Stimulated activated naive CD8-positive, alpha-beta T cell treated with anti-CD3 and anti-CD28 coated beads, Interleukin-15, amount 100 ng/mL, for 72 hours (primary cell): ENCODE measurements at places on chromosomes 3 and 15.

- no peak for DNase-seq
These were observed 150.2 kb upstream of the MLF1 start for GRCh38 chr3:158420654-158421396.

DNA sequence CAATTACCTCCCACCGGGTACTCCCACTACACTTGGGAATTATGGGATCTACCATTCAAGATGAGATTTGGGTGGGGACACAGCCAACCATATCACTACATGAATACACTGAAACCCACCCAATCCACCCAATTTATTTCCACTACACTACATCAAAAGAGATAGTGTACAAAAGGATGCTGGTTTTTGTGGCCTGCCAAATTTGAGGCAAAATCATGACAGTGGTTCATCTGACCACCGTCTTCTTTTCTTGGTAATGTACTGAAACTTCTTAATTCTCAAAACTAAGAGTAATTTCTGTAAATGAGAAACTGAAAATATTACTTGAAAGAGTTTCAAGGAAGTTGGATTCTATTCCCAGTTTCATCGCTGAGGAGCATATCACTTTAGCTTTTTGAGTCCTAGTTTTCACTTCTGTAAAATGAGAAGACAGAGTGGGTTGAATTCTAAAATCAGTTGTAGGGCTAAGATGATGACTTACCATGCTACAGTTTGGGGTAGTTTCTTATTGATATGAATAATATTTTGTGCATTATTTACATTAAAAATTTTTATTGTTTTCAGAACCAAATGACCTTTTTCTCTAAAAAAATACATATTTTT, 360.4 kb upstream of the CNTN6 start:
- DNase-seq = no peak

- no peak for DNase-seq
These were observed 128.5 kb downstream of the RBMS3 start for GRCh38 chr3:29409409-29409808.

DNA sequence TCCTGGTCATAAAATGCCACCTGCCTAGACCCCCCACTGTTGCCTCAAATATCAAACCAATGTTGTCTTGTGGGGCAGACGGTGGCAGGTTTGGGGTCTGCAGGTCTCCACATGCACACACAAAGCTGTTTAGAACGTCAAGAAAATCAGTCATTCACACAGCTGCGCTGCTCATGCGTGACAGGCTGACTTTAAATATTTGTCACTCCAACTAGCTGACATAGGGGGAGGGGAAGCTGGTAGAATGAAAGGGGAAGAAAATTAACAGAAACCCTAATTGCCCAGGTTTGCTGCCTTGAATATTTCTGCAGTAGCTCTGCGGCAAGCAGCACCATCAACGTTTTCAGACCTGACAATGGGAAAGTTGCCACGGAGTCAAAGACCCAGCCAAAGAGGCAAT, 201.8 kb downstream of the ABHD5 start:
- DNase-seq = no peak

DNA sequence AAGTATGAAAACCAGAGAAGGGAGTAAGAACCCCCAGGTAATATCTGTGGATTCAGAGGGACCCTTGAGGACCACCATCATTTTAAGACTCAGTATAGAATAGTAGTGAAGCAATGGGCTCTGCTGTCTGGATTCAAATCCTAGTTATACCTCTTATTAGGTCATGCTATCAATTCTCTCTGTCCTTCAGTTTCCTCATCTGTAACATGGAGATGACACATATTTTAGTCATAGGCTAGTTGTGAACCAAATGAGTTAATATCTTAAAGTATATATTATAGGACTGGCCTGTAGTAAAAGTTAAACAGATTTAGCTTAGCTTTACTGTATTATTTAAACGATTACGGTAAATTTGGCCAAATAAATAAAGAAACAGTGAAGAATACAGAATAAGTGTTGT, 177.3 kb upstream of the GOLIM4 start:
- no peak for DNase-seq

- DNase-seq = no peak
These were observed 97.7 kb upstream of the PRR20G start for GRCh38 chr3:127385540-127385870.

GRCh38 chr15:98530570-98530969, 117.8 kb upstream of the IGF1R start:
- no peak for DNase-seq

GRCh38 chr3:976006-976405, 116.8 kb upstream of the CNTN6 start:
- no peak for DNase-seq

DNA sequence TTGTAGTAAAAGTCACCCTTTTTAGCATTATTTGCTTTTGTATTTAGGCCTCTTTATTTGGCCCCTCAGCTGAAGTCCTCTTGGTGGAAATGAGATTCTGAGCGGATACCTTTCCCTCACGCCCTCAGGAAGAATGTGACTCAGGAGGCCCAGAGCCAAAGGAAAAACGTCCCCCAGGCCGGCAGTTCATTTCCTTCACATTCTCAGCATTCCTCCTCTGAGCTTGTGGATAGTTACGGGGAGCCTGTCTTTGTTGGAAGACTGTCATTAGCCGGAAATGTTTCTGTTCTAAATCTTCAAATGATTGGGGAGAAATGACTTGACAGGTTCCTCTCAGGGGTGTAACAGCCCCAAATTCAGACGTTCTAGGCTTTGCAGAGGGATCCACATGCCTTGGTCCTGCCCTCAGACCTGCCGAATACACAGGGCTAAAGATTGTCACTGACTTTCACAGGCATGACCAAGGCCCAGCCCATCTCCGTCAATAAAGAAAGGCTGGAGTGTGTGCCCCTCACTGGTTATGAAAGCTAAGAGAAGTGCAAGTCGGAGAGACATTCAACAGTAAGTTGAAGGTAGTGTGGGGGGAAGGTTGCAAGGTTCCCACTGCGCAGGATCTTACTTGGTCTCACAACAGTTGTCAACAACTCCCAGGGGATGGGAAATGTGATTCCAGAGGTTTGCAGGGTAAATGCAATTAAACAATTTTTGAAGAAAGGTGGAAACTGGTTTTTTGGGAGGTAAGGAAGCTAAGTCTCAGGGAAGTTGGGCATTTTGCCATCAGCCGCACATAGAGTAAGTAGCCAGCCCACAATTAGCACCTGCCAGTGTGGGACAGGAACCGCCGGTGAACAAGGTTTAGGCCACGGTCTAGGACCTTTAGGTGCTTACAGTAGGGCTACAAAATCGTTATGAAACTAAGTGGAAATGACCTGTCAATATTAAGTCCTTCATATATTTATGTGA, 39.7 kb upstream of the MYZAP start:
- DNase-seq = no peak

GRCh38 chr15:67880651-67881182, 40.9 kb upstream of the RNU6-1 start:
- no peak for DNase-seq

- no peak for DNase-seq
These were observed 1.1 kb downstream of the TP63 start for GRCh38 chr3:189632242-189632641.

DNA sequence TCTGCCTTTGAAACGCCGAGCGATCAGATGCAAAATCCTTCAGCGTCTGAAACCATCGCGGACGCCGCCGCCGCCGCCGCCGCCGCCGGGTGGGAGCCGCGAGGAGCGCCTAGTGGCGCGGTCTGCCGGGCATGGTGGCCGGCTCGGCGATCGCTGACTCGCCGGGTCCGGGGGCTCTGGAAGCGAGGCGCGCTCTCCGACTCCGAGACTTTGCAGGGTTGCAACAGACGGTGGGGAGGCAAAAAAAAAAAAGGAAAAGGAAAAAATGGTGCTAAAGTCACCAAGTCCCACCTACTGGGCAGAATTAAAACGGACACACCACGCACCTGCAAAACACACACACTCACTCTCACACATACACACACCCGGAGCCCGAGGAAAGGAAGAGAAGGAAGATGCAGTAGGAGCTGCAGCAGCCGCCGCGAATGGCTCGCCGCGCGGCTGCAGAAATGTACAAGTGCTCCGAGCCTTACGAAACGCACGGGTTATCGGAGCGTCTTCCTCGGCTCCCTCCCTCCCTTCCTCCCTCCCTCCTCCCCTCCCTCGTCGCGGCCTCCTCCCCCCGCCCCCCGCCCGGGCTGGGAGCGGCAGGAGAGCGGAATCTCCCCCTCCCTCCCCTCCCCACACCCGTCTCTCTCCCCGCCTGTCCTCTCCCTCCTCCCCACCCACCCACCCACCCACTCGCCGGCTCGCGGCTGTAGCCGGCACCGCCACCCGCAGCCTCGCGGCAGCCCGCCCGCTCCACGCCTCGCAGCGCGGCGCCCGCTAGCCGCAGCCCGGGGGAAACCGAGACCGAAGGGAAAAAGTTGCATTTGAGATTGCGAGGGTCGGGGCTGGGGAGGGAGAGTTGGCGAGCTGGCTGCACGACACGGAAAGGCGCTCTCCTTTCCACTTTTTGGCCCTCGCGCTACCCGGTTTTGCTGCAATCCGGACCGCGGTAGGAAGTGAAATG, at the start of gene NTRK3:
Gene NTRK3 (minus strand): TSS at position 461 of the 952 bp plus-strand sequence. CDS start 586 bp downstream, outside the sequence.
- no peak for DNase-seq

DNA sequence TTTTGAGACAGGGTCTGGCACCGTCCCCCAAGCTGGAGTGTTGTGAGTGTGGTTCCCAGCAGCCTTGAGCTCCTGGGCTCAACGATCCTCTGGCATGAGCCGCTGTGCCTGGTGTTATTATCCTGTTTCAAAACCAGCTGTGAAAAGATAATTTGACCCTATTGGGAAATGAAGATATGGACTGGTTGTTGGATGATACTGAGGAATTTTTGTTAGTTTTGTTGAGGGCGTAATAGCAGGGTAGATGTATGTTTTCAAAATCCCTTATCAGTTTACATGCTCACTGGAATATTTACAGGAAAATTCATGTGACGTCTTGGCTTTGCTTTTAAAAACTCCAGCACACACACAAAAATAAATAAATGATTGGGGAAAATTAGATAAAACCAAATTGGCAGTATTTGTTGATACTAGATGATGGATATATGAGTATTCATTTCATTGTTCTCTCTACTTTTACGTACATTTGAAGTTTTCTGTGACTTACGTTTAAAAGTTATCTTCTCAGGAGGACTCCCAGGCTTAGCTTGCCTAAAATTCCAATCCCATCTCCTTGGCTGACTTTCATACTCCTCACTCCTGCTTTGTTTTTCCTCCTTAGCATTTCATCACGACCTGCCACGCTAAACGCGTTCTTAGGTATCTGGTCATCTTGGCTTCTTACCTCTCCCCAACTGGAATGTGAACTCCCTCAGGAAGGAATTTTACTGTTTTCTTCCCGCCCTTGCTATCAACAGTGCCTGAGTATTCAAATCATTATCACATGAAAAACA, 56.8 kb upstream of the TFRC start:
- no peak for DNase-seq

GRCh38 chr3:13419505-13420044, 547 bp downstream of the NUP210 start:
- DNase-seq = peak; percentile 65

- DNase-seq = no peak
These were observed 2.9 kb downstream of the IFT57 start for GRCh38 chr3:108219336-108219735.

GRCh38 chr15:40307421-40308211, at the start of gene PLCB2:
Gene PLCB2 (minus strand): TSS chr15:40307935. CDS start chr15:40307672, 263 bp downstream.
- DNase-seq = peak; percentile 74

DNA sequence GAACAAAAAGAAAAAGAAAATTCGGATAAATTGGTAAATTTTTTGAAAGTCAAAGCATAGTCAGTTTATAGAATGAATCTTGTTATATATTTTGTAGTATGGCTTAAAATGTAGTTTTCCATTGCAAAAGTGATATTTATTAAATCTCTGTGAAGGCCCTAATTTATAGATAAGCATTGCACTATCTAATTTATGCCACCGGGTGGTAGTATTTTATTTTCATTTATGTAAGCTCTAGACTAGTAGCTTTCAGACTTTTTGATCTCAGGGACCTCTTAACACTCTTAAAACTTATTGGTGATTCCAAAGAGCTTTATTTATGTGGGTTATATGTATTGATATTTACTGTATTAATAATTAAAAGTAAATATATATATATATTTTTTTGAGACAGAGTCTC, 133.9 kb upstream of the LRRFIP2 start:
- no peak for DNase-seq

DNA sequence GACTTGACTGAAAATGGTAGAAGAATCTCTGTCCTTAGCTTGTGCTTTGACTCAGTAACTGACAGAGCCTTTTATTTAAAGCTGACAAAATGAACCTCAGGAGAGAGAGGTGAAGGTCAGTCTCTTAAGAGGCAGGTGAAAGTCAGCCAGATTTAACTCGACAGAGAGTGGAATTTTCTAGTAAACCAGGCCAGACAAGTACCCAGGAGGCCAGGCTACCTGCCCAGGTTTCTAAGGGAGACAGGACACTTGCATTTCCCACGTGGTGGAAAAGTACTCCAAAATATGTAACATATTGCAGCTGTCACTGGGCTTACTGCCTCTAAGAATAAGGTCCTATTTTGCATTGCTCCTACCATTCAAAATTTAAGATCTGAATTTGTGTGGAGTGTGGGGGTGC, 167.9 kb downstream of the FMN1 start:
- no peak for DNase-seq

DNA sequence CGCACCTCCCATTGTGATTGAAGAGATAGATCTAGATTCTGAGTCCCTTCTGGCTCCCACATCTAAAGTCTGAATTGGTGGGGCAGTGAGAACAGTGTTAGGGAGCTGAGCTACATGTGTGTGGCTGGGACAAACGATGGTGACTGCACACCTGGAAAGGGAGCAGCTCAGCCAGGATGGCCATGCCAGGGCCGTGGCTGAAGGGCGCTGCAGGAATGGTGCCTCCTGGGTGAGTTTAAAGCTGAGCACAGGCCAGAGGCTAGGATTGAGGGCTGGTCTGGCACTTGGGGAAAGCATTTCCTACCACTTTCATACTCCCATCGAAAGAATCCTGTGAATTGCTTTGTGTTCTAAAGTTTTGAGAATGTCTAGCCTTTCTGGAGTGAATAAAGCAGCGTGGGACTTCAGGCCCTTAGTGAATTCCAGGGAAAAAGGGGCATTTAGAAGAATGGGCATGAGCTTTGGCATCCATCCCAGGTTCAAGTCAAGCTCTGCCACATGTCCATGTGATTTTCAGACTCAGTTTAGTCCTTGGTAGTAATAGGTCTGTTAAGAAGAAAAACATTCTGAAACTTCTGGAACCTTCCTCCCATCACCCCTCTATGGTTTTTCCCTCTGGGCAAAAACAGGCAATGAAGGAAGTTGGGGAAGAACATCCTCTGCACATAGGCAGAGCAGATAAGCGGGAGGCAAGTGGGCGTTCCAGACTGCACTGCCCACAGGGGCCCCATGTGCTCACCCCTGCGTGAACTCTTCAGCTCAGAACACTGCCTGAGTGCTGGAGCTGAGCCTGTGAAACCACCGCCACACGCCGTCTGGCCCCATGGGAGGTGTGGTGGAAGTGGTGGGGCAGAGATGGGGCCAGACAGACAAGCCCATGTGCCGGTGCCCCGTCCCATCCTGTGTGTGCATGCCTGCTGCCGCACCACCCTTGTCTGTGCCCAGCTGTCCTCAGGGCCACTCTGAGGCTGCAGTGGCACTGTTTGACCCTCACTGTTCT, 12.9 kb upstream of the CPNE9 start:
- no peak for DNase-seq

- DNase-seq = no peak
These were observed 31.2 kb downstream of the GOLGB1 start for GRCh38 chr3:121718205-121718846.

GRCh38 chr3:79684041-79684440, 83.8 kb downstream of the ROBO1 start:
- DNase-seq = no peak
